ENCODE measurements at places on chromosomes 13 and 19. TPM values are rescaled to one million over a fixed set of nuclear protein-coding genes. Genes with fewer than 3 reads are reported as not detected.

Gene PLPP2
- 0.99 TPM for polyA plus RNA-seq

Gene SIN3B
- polyA plus RNA-seq, result 18.2 TPM

Gene OBI1
- 7.7 TPM for polyA plus RNA-seq

Gene SHANK1
- 0.03 TPM for polyA plus RNA-seq

Gene ZNF709
- polyA plus RNA-seq, result 1.3 TPM

Gene ZNF442
- polyA plus RNA-seq, result 0.80 TPM

Gene ZNF808
- polyA plus RNA-seq, result 8.3 TPM

Gene CRLF1
- polyA plus RNA-seq, result 64.0 TPM

Gene PEG3
- polyA plus RNA-seq, result 4.7 TPM

Gene FUT1
- polyA plus RNA-seq, result 3.0 TPM

Gene KLK5
- not detected for polyA plus RNA-seq

Gene ZNF256
- 6.0 TPM for polyA plus RNA-seq

Gene LENG9
- polyA plus RNA-seq, result 2.1 TPM

Gene ZNF625
- 1.00 TPM for polyA plus RNA-seq

Gene NALCN
- 1.9 TPM for polyA plus RNA-seq

Gene KCNRG
- polyA plus RNA-seq, result 0.15 TPM

Gene PLK5
- 0.30 TPM for polyA plus RNA-seq

Gene C19orf38
- polyA plus RNA-seq, result 1.1 TPM

Gene C13orf46
- 0.18 TPM for polyA plus RNA-seq

Gene LILRA1
- polyA plus RNA-seq, result 0.11 TPM

Gene PSPC1
- polyA plus RNA-seq, result 18.8 TPM

Gene MAG
- not detected for polyA plus RNA-seq

Gene CYP2S1
- polyA plus RNA-seq, result 0.35 TPM

Gene PROSER3
- 6.0 TPM for polyA plus RNA-seq

Gene TYROBP
- polyA plus RNA-seq, result 42.7 TPM

Gene CEACAM4
- polyA plus RNA-seq, result 0.49 TPM

Gene PRR20E
- not detected for polyA plus RNA-seq

Gene SH2D3A
- polyA plus RNA-seq, result 0.25 TPM

Gene INSL3
- polyA plus RNA-seq, result not detected

Gene IGFL1
- not detected for polyA plus RNA-seq

Gene CGB7
- polyA plus RNA-seq, result 0.08 TPM

Gene SSC5D
- polyA plus RNA-seq, result 1.4 TPM

Gene NANOS3
- 1.7 TPM for polyA plus RNA-seq

Gene GRK1
- 0.15 TPM for polyA plus RNA-seq

Gene LAIR1
- 5.3 TPM for polyA plus RNA-seq

Gene ZNF615
- 6.4 TPM for polyA plus RNA-seq

Gene OR7C1
- not detected for polyA plus RNA-seq

Gene SHD
- polyA plus RNA-seq, result not detected

Gene C19orf67
- polyA plus RNA-seq, result not detected

Gene RGS9BP
- polyA plus RNA-seq, result 0.83 TPM

Gene CYP2A7
- polyA plus RNA-seq, result not detected

Gene SIGLEC5
- polyA plus RNA-seq, result 0.15 TPM

Gene PRSS57
- polyA plus RNA-seq, result not detected

Gene KIR3DL1
- not detected for polyA plus RNA-seq

Gene CYP2A6
- polyA plus RNA-seq, result not detected

Gene TMEM38A
- 26.6 TPM for polyA plus RNA-seq

Gene FGF22
- 0.07 TPM for polyA plus RNA-seq
